ENCODE measurements at places on chromosomes 5 and 9.

- no peak for DNase-seq
Measured at GRCh38 chr5:108003178-108003577, 332.4 kb upstream of the EFNA5 start.

GRCh38 chr9:10045598-10045997, 567.2 kb downstream of the PTPRD start:
- no peak for DNase-seq

GRCh38 chr9:89537166-89537565, 39.3 kb upstream of the SEMA4D start:
- no peak for DNase-seq

GRCh38 chr5:171795381-171795780, 9.8 kb downstream of the SMIM23 start:
- no peak for DNase-seq

DNA sequence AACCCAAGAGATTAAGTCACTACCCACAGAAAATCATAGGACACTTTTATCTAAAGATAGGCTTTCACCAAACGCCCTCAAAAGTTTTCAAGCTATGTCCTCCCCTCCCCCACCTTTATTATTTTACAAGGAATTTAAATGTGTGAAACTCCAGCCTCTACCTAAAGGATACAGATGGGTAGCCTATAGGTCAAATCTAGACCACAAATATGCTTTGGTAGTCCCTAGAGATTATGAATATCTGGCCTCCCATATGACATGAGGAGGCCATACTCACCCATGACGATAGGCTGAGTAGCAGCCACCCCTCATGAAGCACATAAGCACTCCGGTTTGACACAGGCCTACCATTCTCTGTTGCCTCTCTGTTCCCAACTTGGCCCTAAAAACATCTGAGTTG, 11.9 kb downstream of the SIL1 start:
- no peak for DNase-seq

- DNase-seq, result no peak
Measured at GRCh38 chr9:137924761-137925369, 47.3 kb downstream of the CACNA1B start.

DNA sequence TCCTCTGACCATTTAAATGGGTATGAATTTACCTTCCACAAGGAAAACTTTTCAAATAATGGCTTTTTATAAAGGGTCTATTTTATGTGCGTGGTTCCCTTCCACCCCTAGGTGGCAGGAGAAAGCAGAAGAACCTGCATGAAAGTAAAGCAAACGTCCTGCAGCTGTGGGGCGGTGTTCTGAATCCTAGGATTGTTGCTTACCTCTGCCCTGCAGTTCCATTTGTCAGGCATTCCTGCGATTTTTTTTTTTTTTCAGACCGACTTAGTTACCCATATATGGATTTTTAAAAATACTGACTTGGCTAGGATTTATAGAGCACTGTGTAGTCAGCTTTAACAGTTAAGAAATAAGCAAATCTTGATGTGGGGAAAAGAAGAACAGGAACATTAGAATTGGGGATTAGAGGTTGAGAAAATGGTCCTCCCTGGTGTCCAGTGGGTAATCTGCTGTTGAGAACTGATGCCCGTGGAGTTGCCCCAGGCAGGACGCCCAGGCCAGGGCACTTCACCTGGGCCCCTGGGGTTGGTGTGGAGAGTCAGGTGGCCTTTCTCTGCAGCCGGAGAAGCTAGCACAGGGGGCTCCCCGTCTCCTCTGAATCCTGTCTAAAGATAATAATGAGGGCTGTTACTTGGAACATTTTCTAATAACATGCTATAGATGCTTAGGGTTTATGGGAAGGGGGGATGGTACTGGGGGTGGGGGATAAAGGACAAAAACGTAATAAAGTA, 30.4 kb upstream of the LTC4S start:
- peak; percentile 84 for DNase-seq

- peak; percentile 67 for DNase-seq
Measured at GRCh38 chr5:141488591-141489561, at the start of gene PCDHGC5. TSS of gene PCDHGC5 (plus strand) at chr5:141489081. CDS start at chr5:141489241, 160 bp downstream.

GRCh38 chr9:136409557-136410455, 608 bp downstream of the ENTR1 start:
- no peak for DNase-seq

DNA sequence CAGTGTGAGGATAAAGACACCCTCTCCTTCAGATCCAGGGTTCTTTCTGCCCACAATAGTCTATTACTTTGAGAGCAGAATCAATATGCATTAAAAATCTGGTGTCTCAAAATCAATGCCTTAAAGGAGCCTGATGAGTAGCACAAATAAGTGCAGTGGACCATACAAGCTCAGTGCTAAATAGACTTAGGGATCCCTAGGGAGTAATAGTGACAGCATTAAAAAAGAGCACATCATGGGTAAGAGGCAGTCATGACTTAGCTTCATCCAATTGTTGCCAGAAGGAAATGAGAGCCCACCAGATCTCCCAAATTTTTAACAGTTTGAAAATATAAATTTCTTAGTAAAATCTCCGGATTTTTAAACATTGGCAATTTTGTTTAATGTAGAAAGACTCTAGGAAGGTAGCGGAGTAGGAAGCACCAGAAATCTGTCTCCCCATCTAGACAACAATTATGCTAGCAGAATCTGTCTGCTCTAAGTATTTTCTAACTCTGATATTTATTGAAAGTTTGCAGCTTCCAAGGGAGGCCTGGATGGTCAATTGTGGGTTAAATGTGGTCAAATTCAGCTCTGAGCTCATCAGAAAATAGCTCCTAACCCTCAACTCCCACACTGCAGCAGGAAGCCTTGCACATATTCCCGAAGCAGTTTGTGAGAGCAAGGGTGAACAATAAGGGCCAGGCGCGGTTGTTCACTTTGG, 443.9 kb downstream of the TLE1 start:
- no peak for DNase-seq

DNA sequence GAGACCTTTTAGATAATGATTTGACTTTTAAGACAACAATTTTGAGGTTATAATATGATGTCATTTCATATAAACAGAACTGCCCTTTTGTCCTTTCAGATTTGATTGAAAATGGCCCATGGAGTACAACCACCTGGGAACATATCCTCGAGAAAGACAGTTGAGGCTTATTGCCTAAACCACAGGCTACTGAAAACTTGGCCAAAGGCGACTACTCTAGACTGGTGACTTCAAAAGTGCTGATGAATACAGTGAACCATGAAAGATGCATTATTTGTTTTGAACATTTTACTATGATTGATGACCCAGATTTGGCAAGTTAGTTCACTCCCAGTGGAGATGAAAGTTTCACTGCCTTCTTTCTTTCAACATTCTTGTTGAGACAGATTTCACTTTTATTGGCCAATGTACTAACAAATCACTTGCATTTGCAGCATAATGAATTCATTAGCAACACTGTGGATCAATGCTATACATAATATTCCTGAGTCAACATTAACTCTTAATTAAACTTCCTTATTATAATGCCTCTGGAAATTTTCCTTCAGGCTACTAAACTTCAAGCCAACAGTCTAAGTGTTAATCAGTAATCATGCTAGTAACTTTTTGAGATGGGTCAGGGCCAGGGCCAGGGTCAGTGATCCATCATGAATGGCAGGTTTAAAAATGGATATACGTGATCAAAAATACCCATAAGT, 480.3 kb downstream of the RAB3C start:
- no peak for DNase-seq

GRCh38 chr5:6516823-6517222, 68.2 kb downstream of the UBE2QL1 start:
- DNase-seq, result no peak

DNA sequence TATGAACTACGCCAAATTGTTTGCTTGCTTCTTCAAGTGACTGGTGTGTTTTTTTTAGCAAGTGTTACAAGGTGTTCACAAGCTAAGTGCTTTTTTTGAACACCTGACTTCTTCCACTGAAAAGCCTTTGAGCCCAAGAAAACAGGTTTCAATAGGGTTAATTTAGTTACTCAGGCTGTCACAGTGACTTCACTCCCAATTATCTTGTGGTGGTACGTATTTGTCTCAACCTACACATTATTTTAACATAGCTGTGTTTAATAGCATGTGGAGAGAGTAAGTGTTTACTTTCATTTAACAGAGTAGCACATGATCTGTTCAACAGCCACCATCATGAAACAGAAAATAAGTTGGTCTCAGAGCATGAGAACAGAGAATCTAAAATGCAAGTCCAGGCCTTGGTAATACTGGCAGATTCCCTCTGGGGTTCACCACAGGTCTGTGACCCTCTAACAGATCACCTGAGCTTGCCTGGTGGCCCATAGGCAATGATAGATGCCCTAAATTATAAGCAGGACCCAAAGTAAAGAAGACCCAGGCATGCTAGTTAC, 267.7 kb upstream of the SMARCA2 start:
- DNase-seq, result no peak

- DNase-seq, result no peak
Measured at GRCh38 chr9:116274293-116274692, 120.7 kb downstream of the PAPPA start.

DNA sequence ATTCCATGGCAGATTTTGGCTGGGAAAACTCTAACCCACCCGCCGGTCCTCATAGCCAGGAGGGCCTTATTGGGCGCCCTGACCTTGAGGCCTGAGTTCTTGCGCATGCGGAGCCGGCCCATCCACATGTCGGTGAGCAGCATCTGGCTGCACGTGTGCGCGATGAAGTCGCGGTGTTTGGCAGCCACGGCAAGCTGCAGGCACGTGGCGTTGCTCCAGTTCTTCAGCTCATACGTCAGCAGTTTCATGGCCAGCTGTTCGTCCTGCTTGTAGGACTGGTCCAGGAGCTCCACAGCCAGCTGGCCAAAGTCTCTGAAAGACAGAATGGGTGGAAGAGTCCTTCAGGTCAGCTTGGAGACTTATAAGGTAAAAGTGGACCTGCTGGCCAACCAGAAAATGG, 204.3 kb upstream of the KLF9 start:
- DNase-seq, result no peak

DNA sequence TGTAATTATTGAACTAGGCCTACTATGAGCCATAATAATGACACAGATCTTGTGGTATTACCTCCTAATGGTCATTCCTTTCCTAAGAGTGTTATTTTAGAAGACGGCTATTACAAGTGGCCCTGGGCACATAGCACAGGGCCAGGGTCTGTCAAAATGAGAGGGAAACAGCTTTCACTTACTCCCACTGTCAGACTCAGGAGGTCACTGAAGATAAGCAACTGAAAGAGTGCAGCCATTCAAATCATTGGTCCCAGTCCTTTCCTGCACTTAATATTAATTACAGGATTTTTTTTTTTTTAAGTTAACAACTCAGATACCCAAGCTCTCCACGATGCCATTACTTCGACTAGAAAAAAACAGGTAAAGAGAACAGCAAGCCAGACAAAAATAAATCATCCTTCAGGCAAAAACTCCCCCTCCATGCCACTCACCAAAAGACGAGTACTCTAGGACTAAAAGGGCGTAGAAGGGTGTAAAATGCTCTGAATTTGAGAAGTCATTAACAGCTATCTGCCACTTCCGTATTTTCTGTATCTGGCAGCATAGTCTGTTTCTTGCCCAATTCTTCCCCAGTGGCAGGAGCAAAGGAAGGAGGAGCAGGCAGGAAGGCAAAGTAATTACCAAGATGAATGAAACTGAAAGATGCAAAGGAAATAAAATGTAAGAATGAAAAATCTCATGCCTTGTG, 87.4 kb downstream of the ZNF608 start:
- DNase-seq, result no peak

DNA sequence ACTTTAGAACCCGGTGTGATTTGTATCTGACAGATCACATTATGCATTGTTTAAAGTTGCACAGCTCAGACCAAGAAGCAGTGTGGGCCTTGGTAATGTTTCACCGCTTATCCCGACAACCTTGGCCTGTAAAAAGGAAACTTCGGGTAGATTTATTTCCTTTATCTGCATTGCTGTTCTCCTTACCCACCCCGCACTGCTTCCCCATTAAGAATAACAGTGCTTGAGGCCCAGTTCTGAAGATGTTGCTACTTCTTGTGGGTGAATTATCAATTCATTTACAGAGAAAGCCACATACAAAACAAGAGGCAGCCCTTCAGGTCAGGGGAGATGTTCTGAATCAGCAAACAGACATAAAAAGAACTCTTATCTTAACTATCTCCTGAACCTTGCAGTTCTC, 8.4 kb downstream of the SMARCA2 start:
- DNase-seq, result no peak

DNA sequence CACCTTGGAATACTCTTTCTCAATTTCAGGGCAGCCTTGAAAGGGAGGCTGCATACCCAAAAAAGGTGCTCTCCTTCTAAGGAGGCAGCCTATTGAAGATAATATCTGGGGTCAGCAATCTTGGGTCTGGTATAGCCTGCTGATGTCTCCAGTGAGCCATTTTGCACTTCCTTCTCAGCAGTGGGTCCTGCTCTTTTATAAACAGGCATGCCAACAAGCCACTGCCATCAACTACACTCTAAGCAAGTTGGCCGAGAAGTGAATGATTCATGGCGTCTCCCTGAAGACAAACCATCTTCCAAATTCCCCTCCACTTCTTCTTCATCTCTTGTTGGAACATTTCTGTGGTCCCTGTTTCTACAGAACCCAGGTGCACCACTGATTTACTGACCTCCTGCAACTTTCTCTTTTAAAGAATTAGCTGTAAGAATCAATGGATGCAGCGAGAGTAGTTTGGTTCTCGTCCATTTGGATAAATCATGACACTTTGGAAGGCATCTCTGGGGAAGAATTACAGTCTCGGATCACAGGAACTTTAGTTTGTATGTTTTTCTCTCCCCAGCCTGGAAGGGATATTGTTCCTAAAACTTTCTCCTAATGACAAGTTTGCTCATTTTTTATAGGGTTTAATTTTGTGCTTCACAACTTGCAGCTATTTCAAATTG, 108.3 kb downstream of the INSYN2B start:
- DNase-seq, result no peak

DNA sequence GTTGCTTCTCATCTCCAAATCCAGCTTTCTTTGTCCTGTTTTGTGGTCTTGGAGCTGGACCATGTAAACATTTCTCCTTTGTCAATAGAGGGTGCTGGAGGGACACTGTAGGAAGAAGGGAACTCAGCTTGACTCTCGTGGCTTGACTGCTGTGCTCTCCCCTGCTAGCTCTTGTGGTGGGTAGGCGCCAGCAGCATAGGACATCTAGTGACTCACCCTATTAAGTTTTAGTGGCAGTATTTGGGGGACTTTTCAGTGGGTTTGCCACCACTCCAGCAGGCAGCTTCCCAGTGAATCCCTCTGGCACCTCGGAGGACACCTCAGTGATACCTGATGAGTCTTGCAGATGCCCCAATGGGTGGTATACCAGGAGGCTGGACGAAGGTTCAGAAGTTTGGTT, 97.8 kb downstream of the TSSK1B start:
- DNase-seq, result peak; percentile 22

DNA sequence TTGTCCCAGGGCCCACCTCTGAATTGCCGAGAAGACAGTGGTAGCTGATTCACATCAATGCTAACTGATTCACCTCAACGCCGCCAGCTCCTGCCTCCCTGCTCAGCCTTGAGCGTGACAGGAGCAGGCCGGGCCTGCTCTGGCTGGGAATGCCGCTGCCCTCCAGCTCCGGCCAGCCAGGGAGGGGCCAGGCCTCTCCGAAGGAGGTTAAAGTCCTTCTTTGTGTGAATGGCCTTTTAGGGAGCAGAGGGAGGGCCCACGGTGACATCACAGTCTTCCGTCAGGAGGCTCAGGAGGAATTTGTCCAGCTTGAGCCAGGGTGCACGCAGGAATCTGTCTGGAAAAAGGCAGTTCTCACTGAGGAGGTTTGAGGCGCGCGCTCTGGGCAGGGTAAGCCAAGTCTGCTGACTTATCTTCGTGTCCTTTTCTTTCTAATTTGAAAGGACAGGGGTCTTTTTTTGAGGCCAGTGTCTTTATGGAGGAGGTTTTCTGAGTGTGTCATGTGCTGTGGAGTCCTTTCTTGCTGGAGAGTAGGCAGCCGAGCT, 82.7 kb downstream of the C9orf152 start:
- no peak for DNase-seq

GRCh38 chr5:82100303-82101077, 128.7 kb downstream of the ATG10 start:
- no peak for DNase-seq
